Stimulated activated CD8-positive, alpha-beta memory T cell treated with anti-CD3 and anti-CD28 coated beads, Interleukin-2, amount 100 ng/mL, for 1 hour (primary cell): ENCODE measurements at places on chromosomes 1 and 21.

- no peak for DNase-seq
These were observed 120.9 kb downstream of the SYT2 start for GRCh38 chr1:202589190-202589930.

GRCh38 chr1:71650119-71650518 lies 569.3 kb upstream of the ZRANB2 start:
- no peak for DNase-seq

DNA sequence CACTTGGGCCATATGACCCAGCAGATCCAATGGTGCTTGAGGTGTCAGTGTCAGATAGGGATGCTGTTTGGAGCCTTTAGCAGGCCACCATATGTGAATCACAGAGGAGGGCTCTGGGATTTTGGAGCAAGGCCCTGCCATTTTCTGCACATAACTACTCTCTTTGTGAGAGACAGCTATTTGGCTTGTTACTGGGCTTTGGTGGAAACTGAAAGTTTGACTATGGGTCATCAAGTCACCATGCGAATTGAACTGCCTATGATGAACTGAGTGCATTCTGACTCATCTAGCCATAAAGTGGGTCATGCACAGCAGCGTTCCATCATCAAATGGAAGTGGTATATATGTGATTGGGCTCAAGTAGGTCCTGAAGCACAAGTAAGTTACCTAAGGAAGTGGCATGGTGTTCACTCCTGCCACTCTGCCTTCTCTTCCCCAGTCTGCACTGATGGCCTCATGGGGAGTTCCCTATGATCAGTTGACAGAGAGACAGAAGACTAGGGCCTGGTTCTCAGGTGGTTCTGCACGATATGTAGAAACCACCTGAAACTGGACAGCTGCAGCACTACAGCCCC lies 447.3 kb downstream of the AGBL4 start:
- no peak for DNase-seq

GRCh38 chr1:153550827-153551500 lies 1.9 kb upstream of the S100A3 start:
- DNase-seq: no peak

GRCh38 chr1:192904438-192904895 lies 95.6 kb downstream of the RGS2 start:
- DNase-seq: no peak

GRCh38 chr1:148315071-148315811 lies 163.2 kb upstream of the NBPF11 start:
- no peak for DNase-seq

GRCh38 chr1:163661391-163661790 lies 339.6 kb downstream of the NUF2 start:
- DNase-seq: no peak

DNA sequence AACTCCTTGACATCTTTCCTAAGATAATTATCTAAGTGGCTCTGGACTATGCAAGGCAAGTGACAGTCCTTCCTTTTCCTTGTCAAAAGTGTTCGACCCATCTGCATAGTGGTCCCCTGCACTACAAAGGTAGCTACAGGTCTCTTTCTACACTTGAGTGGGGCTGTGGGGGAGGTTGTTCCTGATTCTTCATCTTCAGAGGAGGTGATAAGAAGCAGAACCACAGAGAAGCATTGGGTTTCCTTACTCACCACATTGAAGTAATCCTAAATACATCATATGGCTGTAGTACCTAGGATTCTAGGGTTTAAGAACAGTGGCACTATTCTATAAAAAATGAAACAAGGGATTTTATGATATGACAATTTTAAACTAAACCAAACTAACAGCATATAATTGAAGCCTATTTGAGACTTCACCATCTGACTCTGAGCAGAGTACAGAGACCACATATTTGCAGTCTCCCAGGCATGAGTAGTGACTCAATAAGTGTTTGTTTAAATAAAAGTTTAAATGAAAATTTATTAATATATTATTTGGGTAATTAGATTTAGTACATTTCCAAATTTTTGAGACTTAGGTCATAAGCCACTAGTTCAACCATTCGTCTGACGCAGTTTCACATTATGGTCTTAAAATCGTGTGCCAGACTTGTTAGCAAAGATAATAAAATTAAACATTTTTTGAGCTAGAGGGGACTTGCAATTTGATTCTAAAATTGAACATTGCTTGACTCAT lies 54.9 kb upstream of the NEK7 start:
- DNase-seq: no peak

GRCh38 chr1:175367896-175368295 lies 175.3 kb upstream of the KIAA0040 start:
- no peak for DNase-seq

- no peak for DNase-seq
These were observed 25.0 kb upstream of the TSPAN2 start for GRCh38 chr1:115114308-115114707.

GRCh38 chr1:101205457-101205856 lies 31.4 kb upstream of the S1PR1 start:
- DNase-seq: no peak

GRCh38 chr1:159054427-159054826 lies 22.1 kb downstream of the AIM2 start:
- no peak for DNase-seq

DNA sequence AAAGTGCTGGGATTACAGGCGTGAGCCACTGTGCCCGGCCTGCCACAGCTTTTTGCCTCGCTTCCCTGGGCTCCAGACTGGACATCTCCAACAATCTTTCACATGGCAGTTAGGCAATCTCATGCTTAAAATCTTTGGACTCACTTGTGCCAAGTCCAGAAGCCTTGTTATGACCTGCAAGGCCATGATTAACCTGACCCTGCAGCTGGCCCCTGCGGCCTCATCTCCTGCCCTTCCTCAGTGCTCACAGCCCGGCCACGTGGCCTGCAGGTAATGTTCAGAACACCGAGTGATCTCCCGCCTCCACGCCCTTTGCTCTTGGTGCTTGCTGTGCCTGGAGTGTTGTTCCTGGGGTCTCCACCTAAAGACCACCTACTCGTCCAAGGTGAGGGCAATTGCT lies 24.9 kb downstream of the FAAH start:
- DNase-seq: no peak

- no peak for DNase-seq
These were observed 18.6 kb upstream of the COQ8A start for GRCh38 chr1:226921504-226921903.

- no peak for DNase-seq
These were observed 135.4 kb downstream of the LMO4 start for GRCh38 chr1:87464022-87464490.

GRCh38 chr1:66396212-66396890 lies 137.6 kb upstream of the SGIP1 start:
- DNase-seq: no peak

DNA sequence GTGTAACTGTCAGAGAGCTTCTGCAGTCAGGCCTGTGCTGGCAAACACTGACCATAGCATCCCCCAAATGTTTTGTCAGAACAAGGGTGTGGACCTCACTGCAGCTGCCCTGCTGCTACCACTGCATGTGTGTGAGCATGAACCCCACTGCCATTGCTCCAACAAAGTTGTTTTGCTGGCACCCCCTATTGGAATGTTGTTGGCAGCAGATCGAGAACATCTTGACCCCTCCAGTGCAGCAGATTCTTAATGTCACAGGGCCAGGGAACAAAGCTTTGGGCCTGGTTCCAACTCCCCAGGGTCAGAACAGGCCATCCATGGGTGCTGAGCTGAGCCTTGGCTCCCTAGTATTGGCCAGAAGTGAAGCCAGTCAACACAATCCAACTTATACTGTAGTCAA lies 1537.4 kb downstream of the NCAM2 start:
- DNase-seq: no peak

GRCh38 chr21:45941338-45941710 lies 40.2 kb upstream of the COL6A1 start:
- DNase-seq: no peak

GRCh38 chr1:116738673-116739370 lies 15.4 kb upstream of the CD2 start:
- peak; percentile 33 for DNase-seq
